ENCODE measurements at places on chromosomes 12 and 14.

GRCh38 chr12:20489645-20490044 is 121.3 kb downstream of the PDE3A start:
- no peak for DNase-seq

DNA sequence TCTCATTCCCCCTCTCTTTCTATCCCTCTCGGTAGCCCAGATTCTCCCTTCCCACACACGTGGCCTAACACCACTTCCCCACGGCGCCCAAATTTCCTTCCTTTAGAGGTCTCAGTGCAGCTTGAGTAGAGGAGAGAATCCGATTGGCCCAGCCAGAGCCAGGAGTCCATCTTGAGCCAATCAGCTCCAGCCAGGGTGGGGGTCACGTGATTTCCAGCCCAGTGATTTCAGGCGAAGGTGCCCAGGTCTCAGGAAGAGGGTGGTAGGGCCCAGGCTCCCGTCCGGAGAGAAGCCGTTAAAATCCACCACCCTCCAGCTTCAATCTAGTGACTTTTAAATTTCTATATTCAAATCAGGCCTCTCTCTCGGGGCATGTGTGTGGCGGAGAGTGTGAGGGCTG is 45.2 kb upstream of the MYL2 start:
- no peak for DNase-seq

- no peak for DNase-seq
Measured at GRCh38 chr12:4224206-4224889, 49.2 kb upstream of the CCND2 start.

DNA sequence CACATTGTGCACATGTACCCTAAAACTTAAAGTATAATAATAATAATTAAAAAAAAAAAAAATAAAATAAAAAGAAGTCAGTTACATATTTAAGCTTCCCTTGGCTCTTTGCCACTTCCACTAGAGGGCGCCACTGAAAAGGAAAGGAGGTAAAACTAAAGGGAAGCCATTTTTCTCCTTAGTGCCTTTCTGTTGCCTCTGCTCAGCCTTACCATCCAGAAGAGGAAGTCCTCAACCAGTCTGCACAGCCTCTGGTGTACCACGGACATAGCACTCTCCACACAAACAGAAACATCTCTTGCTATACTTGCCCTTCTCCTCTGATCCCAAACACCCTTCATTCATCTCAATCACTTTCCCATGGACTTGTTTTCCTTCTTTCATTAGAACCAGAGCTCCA is 169.0 kb upstream of the EEA1 start:
- no peak for DNase-seq

DNA sequence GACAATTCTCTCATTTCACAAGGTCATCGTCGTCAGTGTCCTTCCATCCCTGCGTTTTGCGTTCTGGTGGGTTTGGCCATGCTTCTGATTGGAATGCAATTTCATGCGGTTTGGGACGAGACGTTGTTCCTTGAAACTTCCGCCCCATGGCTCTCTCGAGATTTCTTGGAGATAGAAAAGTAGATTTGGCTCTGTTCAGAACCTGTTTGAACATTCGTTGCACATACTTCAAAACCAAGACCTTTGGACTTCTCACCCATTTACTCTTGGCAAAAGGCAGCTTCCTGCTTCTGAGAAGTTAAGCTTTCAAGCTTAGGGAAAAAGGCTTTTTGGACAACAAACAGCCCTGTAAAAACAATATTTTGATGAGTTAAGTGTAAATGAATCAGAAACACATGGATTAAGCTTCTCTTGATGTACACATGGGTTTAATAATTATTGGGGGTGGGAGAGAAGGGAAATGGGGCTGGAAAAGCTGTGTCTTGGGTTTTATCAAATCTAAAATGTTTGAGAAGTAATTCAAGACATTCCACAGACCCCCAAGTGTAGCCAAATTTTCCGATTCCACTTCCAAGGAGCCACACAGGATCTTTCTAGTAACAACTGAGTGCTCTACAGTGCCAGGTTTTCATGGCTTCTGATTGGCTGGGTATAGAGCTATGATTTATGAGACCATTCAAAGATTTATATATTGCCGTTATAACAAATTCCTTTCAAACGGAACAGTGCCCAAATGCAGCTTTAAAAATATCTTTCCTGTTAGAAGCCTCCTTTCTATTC is 467.2 kb downstream of the MED13L start:
- DNase-seq = no peak
